Activated CD8-positive, alpha-beta memory T cell treated with anti-CD3 and anti-CD28 coated beads for 24 hours (primary cell): ENCODE measurements at places on chromosomes 7 and 10.

DNA sequence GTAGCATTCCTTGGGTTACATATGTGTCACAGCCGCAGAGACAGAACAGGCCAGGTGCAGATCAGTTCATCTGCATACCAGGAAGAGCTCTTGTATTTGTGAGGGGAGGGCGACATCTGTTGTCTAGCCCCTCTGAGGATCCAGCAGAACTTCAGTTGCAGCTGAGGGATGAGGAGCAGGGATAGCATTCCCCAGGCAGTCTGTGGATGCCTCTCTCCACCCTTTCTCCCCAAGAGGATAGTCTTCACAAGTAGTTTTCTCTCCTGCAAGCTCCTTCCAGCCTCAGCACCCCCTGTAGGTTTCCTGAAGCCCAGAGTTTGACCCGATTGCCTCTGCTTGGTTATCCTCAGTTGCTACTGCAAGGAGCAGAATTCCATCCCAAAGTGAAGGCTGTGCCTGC, 2.6 kb downstream of the SCD start:
- no peak for DNase-seq

- DNase-seq = no peak
These were observed 175.2 kb upstream of the TNRC18 start for GRCh38 chr7:5598769-5599371.

- no peak for DNase-seq
These were observed 780 bp downstream of the CYP3A5 start for GRCh38 chr7:99679032-99679399.

GRCh38 chr10:11869219-11869618, 46.1 kb downstream of the PROSER2 start:
- no peak for DNase-seq

- no peak for DNase-seq
These were observed 1.7 kb downstream of the CREB3L2 start for GRCh38 chr7:138000081-138000701.

DNA sequence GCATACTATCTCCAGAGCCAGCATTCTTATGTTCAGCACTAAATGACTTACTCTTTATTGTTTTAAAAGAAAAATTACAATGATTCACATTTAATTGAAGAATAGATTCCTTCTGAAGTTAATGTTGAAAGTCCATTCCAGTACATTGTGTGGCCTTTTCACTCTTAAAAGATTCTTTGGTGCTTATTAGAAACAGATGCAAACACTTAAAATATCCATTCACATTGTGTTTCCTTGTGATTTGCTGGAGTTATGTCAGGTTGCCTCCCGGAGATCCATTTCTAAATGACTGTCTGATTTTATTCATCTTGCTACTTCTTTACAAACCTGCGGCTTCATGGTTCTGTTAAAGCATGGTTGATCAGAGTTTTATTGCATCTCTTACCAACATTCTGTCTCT, 152.8 kb downstream of the FOXP2 start:
- DNase-seq = no peak

GRCh38 chr10:87618566-87619423, 40.9 kb upstream of the PAPSS2 start:
- no peak for DNase-seq

DNA sequence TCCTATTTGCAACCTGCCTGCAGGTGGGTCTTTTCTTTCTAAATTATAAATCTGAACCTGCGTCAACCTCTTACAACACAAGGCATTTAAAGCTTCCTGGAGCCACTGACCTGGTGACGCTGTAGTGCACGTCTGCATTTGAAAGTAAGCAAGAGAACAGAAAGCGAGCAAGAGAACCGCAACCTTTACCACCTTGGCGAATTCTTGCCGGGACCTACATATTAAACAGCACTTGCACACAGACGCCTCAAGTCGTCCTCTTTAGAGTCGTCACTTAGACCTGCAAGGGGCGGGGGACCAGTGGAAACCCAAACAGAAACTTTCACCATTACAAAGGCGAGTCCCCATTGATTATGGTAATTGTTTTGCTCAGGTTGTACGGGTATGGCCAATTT, 9.5 kb downstream of the GLI3 start:
- no peak for DNase-seq

GRCh38 chr10:27527666-27528295, 23.7 kb downstream of the RAB18 start:
- no peak for DNase-seq
